ENCODE measurements at places on chromosomes 3 and 15.

DNA sequence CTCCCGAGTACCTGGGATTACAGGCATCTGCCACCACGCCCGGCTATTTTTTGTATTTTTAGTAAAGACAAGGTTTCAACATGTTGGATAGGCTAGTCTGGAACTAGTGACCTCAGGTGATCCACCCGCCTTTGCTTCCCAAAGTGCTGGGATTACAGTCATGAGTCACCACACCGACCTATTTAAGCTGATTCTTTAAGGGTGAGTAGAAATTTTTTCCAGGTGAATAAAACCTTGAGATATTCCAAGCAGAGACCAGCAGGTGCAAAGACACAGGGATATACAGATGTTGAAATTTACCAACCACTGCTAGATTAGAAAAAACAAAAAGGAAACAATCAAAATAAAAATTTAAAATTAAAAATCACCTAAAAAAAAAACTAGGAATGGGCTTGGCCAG is 74.4 kb upstream of the CHRNB4 start:
- no peak for DNase-seq

DNA sequence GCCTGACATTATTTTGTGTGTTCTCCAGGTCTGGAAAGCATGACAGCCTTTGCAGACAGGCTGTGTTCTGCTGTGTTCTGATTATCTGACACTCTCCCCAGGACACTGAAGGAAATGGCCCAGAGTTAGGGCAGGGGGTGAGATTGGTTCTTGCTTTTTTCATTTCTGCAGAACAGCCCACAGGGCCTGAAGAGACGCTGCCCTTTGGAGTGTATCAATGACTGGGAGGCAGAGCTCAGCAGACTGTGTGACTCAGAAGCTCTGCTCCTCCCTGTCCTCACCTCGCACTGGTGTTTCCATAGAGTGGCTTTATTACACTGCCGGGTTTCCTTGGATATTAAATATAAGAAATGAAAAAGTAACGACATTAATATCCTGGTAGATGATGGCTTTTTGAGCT is 523.6 kb downstream of the NTRK3 start:
- no peak for DNase-seq

DNA sequence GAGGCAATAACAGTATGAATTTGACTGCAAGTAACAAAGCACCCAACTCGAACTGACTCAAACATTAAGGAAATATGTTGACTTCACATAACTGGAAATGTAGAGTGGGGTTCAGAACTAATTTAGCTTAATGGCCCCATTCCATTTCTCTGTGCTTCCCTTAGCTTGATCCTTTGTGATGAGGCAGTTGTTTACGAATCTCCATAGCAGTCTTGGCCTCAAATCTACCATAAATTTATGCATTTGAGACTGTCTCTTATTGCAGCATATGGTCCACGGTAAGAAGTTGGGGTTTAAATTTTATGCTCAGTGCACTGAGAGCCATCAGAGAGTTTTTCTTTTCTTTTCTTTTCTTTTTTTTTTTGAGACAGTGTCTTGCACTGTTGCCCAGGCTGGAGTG is 148.7 kb upstream of the POU1F1 start:
- DNase-seq = no peak

- no peak for DNase-seq
Measured at GRCh38 chr3:38343797-38344594, 2.6 kb upstream of the XYLB start.

GRCh38 chr3:48855681-48856447 is 8.2 kb upstream of the PRKAR2A start:
- DNase-seq = no peak

- no peak for DNase-seq
Measured at GRCh38 chr3:72272356-72272755, 487.4 kb upstream of the PROK2 start.

DNA sequence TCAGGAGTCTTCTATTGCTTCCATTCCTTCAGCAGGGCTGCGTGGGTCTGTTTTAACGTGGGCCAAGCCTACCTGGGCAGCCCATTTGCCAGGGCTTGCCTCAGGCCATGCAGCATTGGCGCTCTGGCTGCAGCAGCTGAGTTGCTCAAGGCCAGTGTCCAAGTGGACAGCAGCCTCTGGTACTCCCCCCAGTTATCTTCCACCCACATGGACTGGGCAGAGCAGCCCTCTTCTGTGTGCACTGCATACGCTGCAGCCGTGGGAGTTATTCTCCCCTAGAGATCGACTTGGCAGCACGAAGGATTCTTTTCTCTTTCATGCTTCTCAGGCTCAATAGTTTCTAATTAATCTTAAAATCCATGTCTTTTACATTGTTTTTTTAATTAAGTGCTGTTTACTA is 6.9 kb upstream of the CAPN3 start:
- DNase-seq = no peak

DNA sequence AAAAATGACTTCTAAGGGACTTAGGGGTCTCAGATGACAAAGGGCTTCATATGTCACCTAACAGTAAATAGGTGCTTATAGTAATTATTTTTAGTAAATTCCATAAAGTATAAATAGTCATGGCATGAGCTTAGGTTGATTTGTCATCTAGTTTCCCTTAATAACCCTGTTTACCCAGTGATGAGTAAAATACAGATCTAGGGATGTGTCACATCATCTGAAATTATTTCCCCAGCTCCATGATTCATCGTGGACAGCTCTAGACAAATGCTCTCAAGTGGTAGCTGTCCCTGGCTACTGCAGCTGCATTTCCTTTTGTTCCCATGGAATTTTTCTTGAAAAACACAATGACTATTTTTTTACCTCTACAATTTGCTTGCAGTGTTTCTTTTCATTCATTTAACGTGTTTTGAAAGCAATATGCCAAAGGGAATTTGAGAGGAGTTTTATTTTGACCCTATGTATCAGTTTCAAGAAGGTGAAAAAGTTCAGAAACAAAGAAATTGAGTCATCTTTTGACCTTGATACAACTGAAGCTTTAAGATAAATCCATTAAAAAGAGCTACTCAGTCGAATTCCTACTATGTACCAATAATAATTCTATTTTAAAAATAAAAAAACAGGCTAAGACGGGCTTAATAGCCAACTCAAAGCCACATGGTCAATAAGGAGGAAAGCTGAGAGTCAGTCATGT is 241.6 kb downstream of the KCNMB2 start:
- DNase-seq = peak; percentile 3

DNA sequence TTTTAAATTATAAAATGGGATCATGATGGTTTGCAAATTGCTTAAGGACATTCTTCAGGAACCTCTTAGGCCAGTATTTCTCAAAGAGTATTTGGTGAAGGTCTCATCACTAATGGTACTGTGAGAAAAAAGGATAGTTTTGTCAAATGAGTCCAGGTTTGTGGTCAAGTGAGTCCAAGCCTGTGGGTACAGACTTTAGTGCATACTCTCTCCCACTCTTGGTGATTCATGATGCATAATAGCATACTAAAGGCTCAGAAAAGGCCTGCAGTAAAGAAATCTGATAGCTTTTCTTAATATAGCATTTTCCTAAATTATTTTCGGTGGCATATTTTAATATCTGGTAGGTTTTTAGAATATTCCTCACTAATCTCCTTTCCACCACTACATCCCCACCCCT is 20.0 kb downstream of the BOC start:
- DNase-seq = no peak

DNA sequence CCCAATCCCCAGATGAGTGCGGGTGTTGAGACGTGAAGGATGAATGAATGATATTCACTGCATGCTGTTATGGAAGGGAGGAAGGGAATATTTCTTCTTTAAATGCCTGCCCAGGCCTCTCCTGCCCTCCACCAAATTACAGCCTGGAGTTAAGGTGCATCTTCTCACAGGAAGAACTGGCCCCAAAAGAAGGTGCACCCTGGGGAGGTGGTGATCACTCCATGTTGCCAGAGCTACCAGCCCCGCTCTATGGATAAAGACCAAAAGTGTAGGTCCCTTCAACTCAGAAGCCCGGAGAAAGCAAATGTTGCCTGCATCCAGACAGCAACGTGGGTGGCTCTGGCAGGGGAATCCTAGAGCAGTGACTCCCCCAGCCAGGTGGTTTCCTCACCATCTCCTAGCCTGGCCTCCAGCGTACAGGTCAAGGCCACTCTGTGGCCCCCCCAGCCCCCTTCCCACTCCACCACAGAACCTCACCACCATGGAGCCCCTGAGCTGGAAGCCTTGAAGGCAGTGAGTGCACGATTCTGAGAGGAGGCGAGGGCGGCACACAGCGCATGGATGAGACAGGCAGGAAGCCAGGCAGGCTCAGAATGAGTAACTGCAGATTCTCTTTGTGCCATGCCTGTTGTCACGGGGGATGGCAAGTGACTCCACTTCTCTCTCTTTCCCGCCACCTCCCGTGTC is 3.5 kb upstream of the VIPR1 start:
- DNase-seq = peak; percentile 18

DNA sequence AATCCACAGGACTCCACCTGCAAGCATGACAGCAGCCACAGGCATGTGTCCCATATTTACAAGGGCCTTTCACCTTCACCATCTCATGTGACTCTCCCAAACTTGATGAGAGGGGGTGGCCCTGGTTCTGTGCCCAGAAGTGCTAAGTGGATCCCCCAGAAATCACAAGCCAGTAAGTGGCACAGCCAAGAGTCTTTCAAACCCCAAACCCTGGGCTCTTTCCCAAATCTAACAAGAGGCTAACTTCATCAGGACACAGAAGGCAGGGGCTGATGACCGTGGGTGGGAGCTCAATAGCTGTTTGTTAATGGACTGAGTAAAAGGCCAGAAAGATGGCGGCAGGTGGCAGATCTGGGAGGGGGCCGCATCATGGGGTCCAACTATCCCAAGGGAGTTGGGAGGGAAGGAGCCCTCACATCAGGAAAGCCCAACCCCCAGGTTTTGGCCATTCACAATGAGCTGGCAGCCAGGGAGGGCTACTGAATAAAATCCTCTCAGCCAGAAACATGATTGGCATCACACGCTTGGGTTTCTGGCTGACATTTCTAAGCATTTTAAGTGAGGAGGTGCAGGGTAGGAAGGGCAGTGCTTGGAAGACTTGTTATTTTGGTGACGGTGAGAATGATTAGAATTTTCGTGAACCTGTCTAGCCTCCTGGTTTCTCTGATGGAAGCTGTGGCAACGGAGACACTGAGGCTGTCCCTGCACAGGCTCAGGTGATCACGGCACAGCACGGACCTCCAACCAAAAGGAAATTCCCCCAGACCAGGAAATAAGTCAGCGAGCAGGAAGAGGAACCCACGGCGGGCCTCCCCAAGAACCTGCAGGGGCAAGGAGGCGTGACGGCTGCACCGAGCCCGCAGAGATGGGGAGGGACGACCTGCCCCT is 109.3 kb downstream of the OXNAD1 start:
- DNase-seq = peak; percentile 57

DNA sequence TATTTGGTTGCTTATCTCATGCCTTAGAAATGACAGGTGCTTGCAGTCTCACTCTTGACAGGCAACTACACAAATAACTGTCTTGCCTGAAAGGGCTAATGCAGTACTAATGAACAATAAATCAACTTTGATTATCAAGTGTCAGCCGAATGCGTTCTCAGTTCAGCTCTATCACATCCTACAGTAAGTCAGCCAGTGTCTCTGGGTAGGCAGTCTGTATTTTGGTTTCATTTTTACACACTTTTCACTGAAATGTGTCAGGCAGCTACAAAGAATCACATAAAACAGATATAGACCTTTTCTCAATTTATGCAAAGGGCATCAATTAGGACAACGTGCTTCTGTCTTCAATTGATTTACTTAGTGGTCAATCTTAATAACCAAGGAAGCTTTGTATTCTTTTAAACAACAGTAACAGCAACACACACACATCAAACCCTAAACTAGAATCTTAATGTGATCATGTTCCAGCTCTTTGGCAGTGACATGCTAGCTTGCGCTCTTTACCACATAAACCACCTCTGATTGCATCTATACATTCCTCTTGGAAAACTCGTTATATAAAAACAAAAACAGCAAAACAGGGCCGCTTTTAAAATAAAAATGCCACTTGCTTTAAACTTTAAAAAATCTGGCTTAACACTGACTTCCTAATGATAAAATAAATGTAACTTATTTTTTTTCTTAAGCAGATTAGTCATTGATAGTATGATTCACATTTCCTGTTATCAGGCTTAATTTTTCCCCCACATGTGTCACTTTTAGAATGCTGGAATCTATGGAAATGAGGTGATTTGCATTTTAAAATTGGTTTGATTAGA is 520.4 kb downstream of the FOXP1 start:
- peak; percentile 33 for DNase-seq

GRCh38 chr15:83290236-83290635 is 5.8 kb upstream of the BNC1 start:
- no peak for DNase-seq

Measured in stimulated activated CD4-positive, alpha-beta T cell treated with anti-CD3 and anti-CD28 coated beads, Interleukin-15, amount 100 ng/mL, for 24 hours (primary cell).